NCI-H2029 treated with DMSO at 0.1 percent for 48 hours (cell line): ENCODE measurements at places on chromosomes 4 and X.

DNA sequence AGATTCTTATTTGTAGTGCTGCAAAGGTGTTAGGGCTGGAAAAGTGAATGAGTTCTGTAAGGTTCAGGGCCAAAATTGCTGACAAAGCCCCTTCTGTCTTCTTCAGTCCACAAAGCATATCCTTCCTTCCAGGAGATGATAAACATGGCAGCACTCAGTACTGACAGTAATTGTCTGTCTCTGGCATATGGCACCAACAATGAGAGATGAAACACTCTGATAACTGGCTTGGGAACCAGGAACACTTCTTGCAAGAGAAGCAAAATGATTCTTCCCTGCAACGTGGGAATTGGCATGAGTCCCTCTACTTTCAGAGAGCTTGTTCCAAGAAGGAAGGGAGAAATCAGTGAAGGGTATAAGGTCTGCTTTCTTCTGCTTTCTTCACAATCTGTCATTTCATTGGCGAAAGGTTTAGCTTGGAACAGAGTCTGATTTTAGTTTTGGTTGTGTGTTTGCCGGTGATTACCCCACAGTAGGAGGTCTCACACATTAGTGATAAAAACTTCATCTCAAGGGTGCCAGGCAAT, 963.3 kb downstream of the NLGN4X start:
- no peak for DNase-seq

- DNase-seq, result no peak
These were observed 7.4 kb upstream of the CT55 start for GRCh38 chrX:135178636-135179035.

GRCh38 chr4:141580523-141580922, 55.9 kb upstream of the IL15 start:
- DNase-seq, result no peak

DNA sequence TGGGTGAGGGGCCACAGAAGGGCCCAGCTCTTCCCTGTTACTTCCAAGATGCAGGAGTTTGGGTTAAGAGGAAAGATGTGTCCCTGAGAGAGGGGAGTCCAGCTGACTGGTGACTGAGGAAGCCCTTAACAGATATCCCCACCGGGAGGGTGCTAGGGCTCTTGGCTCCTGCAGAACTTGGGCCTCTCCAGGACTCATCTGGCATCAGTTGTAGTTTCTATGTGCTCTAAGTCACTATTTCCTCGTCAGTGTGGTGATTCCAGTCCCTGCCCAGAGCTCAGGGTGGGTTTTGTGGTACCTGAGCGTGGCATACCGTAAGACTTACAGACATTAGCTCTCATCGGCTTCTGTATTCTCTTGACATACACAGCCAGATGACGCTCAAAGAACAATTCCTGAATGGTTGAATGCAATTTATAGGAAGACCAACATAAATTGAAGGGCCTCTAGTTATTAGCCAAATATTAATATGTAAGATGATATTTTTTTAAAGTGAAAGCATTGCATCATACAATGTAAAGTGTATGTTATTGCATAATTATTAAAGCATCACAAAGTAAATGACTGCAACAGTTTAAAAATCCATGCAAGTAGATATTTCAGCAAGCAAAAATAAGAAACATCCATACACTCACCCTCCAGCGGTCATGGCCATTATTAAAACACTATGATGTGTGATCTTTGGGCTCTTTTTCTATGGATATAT, 195.5 kb downstream of the PTTG2 start:
- no peak for DNase-seq

- DNase-seq, result no peak
These were observed 145.2 kb upstream of the SCML1 start for GRCh38 chrX:17592117-17592516.

DNA sequence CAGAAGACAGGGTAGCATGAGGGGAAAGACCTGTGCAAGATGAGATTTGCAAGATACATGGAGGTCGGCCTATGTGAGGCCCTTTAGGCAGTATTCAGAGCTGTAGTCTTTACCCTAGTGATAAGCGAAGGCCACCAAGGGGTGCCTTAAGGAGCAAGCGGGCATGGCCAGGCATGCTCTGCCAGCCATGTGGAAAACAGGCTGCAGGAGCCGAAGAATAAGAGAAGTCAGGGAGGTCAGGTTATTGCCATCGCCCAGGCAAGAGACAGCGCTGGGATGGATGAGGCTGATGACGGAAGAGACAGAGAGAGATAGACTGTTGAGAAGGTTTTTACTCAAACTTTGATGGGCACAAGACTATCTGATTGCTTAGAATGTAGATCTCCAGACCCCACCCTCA, 7.0 kb upstream of the FATE1 start:
- no peak for DNase-seq

DNA sequence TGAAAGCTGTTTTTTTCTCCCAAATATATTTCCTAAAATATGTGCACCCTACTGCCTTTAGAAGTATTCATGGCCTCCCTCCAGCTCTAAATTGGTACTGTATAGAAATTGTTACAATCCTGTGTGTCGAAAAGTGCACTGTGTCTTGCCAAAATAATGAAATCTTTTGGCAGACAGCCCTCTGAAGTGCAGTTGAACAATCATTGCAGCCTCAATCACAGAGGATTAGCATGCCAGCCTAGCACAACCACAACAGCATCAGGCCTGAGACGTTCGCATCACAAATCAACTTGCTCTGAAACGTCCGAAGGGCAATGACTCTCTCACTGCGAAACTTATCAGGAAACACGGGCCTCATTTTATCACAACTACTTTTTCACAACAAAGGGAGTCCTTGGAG, 99.0 kb downstream of the ANOS1 start:
- no peak for DNase-seq
